ENCODE measurements at places on chromosomes 4 and X. TPM values are rescaled to one million over a fixed set of nuclear protein-coding genes. Genes with fewer than 3 reads are reported as not detected.

Gene DCAF8L2
- not detected for total RNA-seq

Gene AMBN
- total RNA-seq: not detected

Gene NR3C2
- total RNA-seq: 0.18 TPM

Gene TMEM144
- total RNA-seq: 2.0 TPM

Gene HPGDS
- total RNA-seq: not detected

Gene BEX5
- 0.29 TPM for total RNA-seq

Measured in myometrial cell (primary cell).